LHCN-M2 (cell line): ENCODE measurements at places on chromosomes 2 and 18. TPM values are rescaled to one million over a fixed set of nuclear protein-coding genes. Genes with fewer than 3 reads are reported as not detected.

VWC2L gene
- total RNA-seq = under 0.01 TPM in 1 of 2 replicates, not detected in the other

MRPL53 gene
- total RNA-seq = 23.7 and 26.7 TPM in 2 replicates

ALKAL2 gene
- total RNA-seq = not detected in 2 replicates

DNA sequence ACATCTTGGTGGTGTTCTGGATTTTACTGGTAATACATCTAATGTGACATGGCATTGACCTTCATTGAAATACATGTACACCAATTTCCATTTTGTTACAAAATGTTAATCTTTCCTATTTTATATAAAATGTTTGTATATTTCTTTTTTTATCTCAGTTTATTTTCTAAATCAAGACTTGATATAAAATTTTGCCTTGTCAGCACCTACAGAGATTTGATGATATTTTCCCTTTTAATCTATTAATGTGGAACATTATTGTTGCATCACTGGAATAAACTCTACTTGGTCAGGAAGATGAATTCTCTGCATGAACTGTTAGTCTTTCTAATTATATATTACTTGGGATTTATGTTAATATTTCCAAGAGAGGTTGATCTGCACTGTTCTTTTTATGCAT, 294.0 kb upstream of the ETAA1 start:
- no peak for DNase-seq

DNA sequence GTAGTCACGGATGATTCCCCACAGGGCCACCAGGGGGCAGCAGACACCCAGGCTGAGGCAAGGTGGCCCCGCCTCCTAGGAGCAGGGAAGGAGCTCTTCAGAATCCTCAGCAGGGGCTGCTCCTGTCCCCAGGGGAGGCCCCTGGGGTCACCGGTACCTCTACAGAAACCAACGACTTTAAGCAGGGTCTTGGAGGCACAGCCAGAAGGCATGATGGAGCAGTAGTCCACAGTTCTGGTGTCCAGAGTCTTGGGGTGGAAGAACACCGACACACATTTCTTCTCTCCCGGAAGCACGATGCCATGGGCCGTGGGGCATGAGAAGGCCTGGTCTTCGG, 11.5 kb downstream of the CFAP65 start:
- DNase-seq = peak; percentile 49
